ENCODE measurements at places on chromosomes 13 and 19.

- DNase-seq = no peak
Observed at GRCh38 chr19:10678813-10679212, 22.4 kb upstream of the QTRT1 start.

DNA sequence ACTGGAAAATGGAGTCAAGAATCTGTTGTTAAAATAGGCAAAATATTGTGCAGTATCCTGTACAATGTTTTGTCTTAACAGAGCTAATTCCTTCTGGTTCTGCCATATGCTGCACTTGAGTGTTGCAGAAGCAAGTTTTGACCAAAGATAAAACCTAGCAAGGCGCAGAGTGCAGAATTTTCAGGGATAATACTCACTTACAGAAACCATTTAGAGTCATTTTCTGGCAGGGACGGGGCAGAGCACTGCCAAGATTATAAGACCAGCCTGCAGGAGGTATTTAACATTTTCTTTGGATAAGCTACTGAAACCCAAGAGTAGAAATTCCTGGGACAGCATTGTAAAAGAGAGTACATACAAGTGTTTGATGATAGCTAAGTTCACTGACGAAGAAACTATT is 159.5 kb upstream of the EDNRB start:
- DNase-seq = no peak

DNA sequence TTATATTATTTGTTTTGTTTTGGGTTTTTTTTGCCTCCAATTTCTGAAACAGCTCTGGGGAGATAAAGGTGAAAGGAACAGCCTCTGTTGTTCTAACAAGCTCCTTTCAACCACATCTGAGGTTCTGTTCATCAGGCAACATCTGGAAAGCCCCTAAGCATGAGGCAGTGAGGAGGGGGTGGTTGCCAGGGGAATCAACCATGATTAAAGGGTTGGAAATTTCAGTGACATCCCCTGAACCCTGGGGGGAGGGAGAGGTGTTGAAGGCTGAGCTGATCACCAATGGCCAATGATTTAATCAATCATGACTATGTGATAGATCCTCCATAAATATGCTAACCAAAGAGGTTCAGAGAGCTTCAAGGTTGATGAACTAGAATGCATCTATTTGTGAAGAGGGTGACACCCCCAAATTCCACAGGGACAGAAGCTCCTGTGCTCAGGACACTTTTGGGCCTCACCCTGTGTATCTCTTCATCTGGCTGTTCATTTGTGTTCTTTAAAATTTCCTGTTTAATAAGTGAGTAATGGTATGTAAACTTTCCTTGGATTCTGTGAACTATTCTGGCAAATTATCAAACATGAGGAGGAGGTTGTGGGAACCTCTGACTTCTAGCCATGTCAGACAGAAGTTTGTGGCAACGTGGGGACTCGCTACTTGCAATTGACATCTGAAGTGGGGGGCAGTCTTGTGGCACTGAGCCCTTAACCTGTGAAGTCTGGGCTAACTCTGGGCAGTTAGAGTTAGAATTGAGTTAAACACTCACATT is 221.3 kb downstream of the NHLRC3 start:
- DNase-seq = no peak

GRCh38 chr13:92938486-92939020 is 288.1 kb upstream of the GPC6 start:
- no peak for DNase-seq

GRCh38 chr13:19062801-19063200 is 118.8 kb downstream of the TUBA3C start:
- DNase-seq = no peak

- no peak for DNase-seq
Observed at GRCh38 chr19:29526730-29527499, 1.1 kb downstream of the VSTM2B start.

- DNase-seq = no peak
Observed at GRCh38 chr19:35907377-35907745, 734 bp downstream of the TYROBP start.

DNA sequence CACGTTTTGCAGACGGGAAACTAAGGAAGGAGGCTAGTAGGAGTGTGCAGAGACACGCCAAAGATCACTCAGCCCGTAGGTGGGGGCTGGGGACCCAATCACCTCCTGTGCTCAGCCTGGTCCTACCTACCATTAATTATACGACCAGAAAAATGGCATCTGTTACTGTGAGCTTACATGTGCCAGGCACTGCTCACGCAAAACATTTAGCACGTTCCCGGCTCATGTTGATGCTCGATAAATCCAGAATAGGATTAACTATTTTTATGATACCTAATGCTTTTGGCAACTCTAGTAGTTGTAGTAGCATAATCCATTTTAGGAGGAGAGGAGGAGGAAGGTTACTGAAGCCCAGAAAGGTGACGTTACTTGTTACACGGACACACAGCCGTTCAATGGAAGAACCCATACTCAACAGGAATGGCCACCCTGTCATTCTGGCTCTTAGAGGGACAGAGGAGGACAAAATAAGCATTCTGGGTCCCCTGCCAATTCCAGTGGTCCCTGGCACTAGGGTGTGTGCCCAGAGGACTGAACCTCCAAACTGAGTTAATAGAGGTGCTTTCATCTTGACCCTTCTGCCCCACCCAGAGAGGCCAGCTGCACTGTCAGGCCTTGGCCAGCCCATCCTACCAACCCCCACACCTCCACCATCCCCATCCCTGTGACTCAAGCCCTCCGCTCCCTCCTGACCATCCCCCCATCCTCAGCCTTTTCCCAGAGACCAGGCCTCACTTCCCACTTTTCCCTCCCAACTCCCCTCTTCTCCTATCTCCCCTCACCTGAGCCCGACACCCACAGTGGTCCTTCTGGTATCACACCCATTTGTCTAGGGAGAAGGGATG is 5.0 kb upstream of the EML2 start:
- peak; percentile 17 for DNase-seq

DNA sequence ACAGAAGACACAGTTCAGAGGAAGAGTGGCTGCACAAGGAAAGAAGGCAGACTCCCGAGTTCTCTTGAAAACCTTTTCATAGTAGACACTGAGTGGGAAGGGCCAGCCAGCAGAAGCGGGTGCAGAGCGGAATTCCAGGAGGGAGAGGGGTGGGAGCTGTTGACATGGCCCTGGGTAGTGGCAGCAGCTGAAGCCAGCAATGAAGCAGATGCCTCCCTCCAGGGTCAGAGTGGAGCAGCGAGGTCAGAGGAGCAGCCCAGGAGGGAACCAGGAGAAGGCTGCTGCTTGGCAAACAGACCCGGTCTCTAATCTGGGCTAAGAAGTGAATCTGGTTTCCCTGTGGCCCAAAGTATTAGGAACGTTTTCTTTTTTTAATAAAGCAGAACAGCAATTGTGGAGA is 73.9 kb upstream of the SPATA13 start:
- no peak for DNase-seq

DNA sequence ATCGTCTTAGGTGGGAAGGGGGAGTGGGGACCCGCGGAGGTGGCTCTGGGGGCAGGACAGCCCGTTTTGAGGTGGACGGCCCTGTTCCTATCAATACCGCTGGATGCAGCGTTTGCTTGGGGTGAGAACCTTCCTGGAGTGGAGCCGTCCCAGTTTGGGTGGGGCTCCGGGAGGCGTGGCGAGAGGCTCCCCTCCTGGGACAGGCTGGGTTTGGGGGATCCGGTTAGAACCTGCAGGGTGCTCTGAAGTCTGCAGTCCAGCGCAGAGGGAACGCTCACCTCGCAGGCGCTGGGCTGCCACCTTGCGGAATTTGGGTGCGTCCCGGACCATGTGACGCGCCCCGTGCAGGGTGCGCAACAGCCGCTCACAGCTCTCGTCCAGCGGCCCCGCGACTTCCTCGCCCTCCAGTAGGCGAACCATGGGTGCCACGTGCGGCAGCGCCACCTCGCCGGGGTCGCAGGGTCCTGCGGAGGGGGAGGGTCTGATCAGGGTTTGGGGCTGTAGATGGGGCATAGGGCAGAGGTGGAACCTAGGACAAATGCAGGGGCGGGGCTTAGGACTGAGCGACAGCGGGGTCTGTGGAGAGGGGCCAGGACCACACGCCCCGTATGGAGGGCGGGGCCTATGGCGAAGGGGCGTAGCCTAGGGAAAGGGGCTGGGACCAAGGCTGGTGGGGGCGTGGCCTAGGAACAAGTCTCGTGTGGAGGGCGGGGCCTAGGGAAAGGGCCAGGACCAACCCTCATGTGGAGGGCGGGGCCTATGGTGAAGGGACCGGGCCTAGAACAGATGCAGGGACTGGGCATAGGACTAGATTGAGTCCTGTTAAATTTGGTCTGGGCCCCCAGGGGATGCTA is 13.8 kb downstream of the SH2D3A start:
- peak; percentile 4 for DNase-seq

- no peak for DNase-seq
Observed at GRCh38 chr13:33799950-33800592, 17.9 kb upstream of the RFC3 start.

DNA sequence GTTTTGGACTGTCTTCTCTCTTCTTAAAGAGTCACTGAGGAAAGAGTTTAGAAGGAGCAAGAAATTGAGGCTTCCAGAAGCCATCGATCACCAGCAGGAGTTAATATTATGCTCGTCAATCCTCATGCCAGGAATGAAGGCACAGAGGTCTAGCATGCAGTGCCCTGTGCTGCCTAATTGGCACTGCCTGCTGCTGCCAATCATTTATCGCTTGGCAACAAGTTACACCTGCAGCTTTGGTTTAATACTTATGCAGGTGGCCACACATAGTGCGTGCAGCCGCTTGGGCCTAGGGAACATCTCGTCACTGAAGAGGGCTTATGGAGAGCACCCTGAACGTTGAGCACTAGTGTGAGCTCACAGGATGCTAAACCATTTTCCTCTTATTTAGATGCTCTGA is 2.7 kb upstream of the SOX1 start:
- DNase-seq = no peak

GRCh38 chr19:19538061-19538784 is at the start of gene CILP2:
Gene CILP2 (plus strand): TSS chr19:19538265. CDS start chr19:19538350, 85 bp downstream.
- DNase-seq = no peak

DNA sequence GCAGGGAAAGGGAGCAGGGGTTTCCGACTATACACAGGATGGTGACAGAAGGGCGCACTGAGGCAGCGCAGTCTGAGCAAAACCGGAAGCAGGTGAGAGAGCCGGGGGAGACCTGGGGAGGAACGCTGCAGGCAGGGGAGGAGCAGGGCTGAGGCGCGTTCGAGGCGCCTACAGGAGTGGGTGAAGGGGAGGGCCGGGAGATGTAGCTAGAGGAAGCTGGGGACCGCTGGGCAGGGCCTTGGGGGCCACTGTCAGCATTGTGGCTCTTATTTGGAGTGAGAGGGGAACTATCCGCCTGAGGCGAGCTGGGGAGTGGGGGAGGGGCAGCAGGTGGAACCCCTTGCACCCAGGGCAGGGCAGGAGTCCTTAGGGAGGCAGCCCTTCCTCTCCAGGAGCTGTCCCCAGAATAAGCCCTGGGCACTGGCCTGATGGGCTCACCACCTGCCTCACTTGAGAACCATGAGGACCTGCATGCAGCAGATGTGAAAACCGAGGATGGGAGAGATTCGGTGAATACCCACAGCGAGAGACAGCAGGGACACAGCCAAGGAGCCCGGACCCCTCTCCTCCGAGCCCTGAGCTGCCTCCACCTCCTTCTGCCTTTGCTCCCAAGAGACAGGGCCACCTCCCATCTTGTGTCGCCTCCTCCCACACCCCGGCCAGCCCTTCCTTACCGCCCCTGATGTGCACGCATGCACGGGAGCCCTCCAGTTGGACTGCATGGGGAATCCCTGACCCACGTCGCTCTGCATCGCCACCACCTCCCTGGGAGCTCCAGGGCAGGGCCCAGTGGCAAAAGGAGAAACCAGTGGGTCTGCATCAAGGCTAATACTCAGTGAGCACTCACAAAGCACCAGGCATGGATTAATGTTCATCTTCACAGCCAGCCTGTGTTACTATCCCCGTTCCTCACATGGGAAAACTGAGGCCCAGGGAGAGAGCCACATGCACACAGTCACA is 10.3 kb downstream of the AKT2 start:
- DNase-seq = no peak

DNA sequence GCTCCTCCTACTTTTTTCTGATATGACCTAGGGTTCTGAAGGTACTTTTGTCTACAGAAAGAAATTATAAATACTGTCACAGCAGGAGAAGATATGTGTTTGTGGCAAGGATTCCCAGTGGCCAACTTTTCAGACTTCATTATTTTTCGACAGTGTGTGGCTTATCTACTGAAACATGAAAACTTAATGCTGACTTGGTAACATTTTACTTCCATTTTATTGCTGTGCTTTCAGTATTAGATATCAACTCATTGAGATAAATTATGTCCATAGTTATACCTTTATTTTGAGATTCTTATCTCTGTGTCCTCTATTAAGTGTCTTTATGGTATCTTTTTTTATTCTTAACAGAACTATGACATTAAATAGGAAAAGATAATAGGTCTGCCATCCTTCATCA is 700.0 kb downstream of the PCDH9 start:
- no peak for DNase-seq

- DNase-seq = no peak
Observed at GRCh38 chr13:111201304-111201940, 86.3 kb downstream of the ARHGEF7 start.

- DNase-seq = no peak
Observed at GRCh38 chr13:75587679-75588078, 38.1 kb downstream of the UCHL3 start.

GRCh38 chr13:27293076-27293691 is 22.6 kb downstream of the RASL11A start:
- DNase-seq = no peak
